Mammary epithelial cell (primary cell): ENCODE measurements at places on chromosomes 1 and 21. TPM values are rescaled to one million over a fixed set of nuclear protein-coding genes. Genes with fewer than 3 reads are reported as not detected.

The RSPH1 gene
- total RNA-seq: 0.50 TPM

The IPP gene
- total RNA-seq: 14.5 TPM

The KRTAP6-2 gene
- total RNA-seq: not detected in 2 replicates

The PKN2 gene
- total RNA-seq: 34.3 TPM

The DCDC2B gene
- not detected in 2 replicates for total RNA-seq

The CELA3A gene
- total RNA-seq: not detected in 2 replicates

The IQCC gene
- 2.2 TPM for total RNA-seq

The TINAGL1 gene
- total RNA-seq: 334 and 433 TPM in 2 replicates

The BCAS2 gene
- 46.5 and 69.6 TPM in 2 replicates for total RNA-seq

The CLEC20A gene
- total RNA-seq: not detected

The KCNQ4 gene
- not detected in 2 replicates for total RNA-seq

The AMIGO1 gene
- total RNA-seq: 1.8 TPM

The ALPL gene
- total RNA-seq: not detected in 2 replicates

The SLC26A9 gene
- not detected in 2 replicates for total RNA-seq

The TTC22 gene
- 4.8 and 7.9 TPM in 2 replicates for total RNA-seq

The DNALI1 gene
- total RNA-seq: 4.8 TPM

The GSTM2 gene
- 1.9 and 2.9 TPM in 2 replicates for total RNA-seq

The SPATA46 gene
- not detected in 2 replicates for total RNA-seq

The SLC30A2 gene
- total RNA-seq: under 0.01 TPM

The SH2D5 gene
- total RNA-seq: 65.3 and 98.3 TPM in 2 replicates

The PROX1 gene
- total RNA-seq: 0.35 and 1.3 TPM in 2 replicates

The FCRL2 gene
- not detected in 2 replicates for total RNA-seq

The NBPF8 gene
- total RNA-seq: 10.3 TPM

The CYP4A11 gene
- not detected in 2 replicates for total RNA-seq

The COL9A2 gene
- total RNA-seq: 4.0 TPM

The LEFTY2 gene
- total RNA-seq: not detected

The PROK1 gene
- not detected for total RNA-seq

The ZRANB2 gene
- 80.8 and 87.9 TPM in 2 replicates for total RNA-seq

The IGSF21 gene
- total RNA-seq: not detected

The TIPRL gene
- 46.0 and 54.3 TPM in 2 replicates for total RNA-seq

The CRYAA gene
- total RNA-seq: not detected

The MROH9 gene
- not detected for total RNA-seq

The HNRNPCL2 gene
- total RNA-seq: not detected

The SHE gene
- not detected in 2 replicates for total RNA-seq

The TRPM2 gene
- 6.2 TPM for total RNA-seq

The KISS1 gene
- not detected in 2 replicates for total RNA-seq

The ATG4C gene
- 8.1 and 9.7 TPM in 2 replicates for total RNA-seq

The SYT6 gene
- total RNA-seq: not detected

The FMN2 gene
- total RNA-seq: not detected in 2 replicates

The GBP7 gene
- total RNA-seq: not detected

The KCNE1 gene
- total RNA-seq: 0.33 TPM

The LCE1F gene
- total RNA-seq: 10.1 and 20.7 TPM in 2 replicates

The PTPRU gene
- total RNA-seq: 46.3 TPM

The OR2T29 gene
- not detected for total RNA-seq

The FCRLA gene
- total RNA-seq: 3.7 and 4.4 TPM in 2 replicates
